GDM1 (cell line): ENCODE measurements at places on chromosomes 5 and 9.

- DNase-seq, result no peak
These were observed 26.2 kb downstream of the SNX24 start for GRCh38 chr5:122871661-122872060.

DNA sequence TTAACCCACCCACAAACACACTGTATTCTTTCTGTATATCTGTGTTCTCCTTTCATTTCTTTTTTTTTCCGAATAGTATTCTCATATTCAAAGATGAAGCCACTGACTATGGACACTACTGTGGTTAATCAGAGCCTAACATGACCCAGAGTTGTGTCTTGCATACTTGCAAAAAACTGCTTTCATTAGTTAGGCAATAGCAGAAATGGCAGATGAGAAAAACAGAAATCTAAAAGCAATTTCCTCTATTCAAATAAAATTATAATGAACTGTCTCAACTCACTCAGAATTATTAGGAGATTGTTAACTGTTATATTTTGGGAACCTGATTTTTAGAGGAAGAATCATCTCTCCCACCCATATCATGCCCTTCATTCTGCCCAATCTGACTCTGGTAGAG, 45.9 kb downstream of the FREM1 start:
- no peak for DNase-seq

- no peak for DNase-seq
These were observed 22.1 kb downstream of the LCP2 start for GRCh38 chr5:170275376-170275994.

DNA sequence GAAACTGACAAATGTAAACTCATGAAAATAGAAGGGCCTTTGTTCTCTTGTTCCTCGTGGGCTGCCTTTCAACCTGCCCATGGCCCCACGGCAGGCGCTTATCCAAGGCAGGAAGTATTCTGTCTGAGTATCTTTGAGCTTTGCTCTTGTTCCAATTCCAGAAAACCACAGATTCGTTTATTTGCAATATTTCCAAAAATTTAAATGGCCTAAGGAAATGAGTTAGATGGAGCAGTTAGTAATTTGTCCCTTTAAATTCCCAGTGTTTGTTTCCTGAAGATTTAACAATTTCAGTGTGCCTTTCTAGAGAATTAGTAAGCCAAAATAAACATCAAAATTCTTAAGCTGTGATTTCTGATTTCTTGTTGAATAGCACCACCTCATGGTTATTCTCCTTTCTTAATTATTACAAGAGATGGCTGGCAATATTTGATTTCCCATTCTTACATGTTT, 299.4 kb upstream of the RASA1 start:
- no peak for DNase-seq

- DNase-seq, result no peak
These were observed 20.3 kb downstream of the OSTF1 start for GRCh38 chr9:75108571-75108970.
